ENCODE measurements at places on chromosomes 2 and 18.

- DNase-seq: no peak
Observed at GRCh38 chr2:75222527-75222926, 23.2 kb upstream of the TACR1 start.

- no peak for DNase-seq
Observed at GRCh38 chr18:37900326-37900725, 334.7 kb upstream of the CELF4 start.

GRCh38 chr2:231028889-231029288 is 8.4 kb upstream of the C2orf72 start:
- no peak for DNase-seq

GRCh38 chr2:46368401-46368800 is 71.2 kb downstream of the EPAS1 start:
- no peak for DNase-seq

- DNase-seq: no peak
Observed at GRCh38 chr2:176592216-176592615, 323.0 kb downstream of the MTX2 start.

- DNase-seq: no peak
Observed at GRCh38 chr2:204226305-204226880, 289.8 kb downstream of the ICOS start.

GRCh38 chr2:60354713-60355112 is 198.7 kb downstream of the BCL11A start:
- DNase-seq: no peak

DNA sequence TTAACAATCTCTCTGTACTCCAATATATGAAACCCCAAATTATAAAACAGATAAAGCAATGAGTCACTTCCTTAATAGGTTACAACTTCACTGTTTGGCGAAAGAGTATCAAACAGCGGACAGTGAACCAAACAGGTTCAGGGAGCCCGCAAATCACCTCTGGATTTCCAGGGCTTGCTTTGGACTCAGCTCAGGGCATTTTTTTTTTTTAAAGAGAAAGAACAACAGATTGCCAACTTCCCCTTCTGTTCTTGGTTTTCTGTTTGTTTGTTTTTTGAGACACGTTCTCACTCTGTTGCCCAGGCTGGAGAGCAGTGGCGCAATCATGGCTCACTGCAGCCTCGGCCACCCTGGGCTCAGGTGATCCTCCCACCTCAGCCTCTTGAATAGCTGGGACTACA is 52.7 kb downstream of the ABCB11 start:
- no peak for DNase-seq

DNA sequence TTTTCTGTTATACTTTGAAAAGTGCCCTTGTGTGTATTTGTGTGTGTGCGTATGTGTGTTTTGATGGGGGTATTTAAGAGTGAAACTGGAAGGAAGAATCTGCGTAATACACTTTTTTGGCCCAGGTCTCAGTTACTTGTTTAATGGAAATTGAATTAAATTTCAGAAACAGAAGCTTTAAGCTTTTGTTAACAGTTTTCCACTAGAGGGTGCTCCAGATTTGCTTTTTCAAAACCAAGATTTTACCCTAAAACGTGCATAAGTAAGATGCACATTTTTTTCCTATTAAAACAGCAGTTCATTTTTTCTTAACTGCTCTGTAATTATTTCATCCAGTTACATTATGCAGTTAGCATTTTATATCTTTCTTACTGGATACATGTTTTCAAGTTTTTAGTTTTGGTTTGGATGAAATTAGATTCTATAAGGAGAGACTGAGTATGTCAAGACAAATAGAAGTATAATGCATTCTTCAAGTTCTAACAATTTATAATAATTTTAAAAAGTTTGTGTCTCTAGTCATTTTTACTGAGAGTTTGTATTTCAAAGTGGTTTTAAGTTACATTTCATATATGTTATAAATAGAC is 97.2 kb downstream of the PIK3C3 start:
- peak; percentile 44 for DNase-seq

DNA sequence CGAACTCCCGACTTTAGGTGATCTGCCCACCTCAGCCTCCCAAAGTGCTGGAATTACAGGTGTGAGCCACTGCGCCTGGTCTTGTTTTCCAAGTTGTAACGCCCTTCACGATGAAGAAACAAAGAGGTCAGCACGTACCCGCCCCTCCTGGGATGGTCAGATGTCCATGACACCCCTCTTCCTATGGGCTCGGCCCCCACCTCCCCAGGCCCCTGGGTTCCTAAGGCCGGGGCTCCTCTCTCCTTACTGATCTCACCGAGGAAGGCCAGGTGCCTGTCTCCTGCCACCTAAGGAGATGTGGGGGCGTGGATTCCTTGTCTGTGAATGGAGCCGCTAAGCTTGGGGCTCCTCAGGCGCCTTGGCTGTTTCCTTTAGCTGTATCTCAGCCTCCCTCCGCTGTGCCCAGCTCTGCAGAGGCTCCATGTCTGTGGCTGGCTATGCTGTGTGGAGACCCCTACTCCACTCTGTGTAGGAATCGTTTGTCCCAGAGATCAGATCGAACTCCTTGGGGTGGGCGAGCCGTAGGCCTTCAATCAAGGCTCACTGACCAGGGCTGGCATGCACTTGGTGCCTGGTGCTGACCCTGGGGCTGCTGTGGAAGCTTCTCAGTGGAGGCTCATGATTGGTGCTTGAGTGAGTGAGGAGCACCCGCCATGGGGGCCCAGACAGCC is 8.8 kb downstream of the COLEC11 start:
- DNase-seq: no peak

DNA sequence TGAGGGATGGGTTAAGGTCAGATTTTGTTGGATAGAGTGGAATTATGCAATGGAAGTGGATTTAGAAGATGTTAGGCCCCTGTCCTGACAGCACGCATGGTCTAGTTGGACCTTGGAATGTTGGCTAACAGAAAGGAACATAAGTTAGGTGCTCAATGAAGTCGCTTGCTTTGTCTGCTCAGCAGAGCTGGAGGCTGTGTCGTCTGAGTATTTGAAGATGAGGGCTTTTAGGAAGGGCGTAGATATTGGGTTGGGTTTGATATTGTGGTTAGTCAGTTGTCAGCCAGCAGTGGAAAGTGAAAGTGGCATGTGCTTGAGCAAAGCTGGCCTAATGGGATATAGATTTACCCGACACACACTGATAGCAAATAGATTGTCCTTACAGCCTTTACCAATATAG is 239.3 kb downstream of the PRKCE start:
- no peak for DNase-seq

DNA sequence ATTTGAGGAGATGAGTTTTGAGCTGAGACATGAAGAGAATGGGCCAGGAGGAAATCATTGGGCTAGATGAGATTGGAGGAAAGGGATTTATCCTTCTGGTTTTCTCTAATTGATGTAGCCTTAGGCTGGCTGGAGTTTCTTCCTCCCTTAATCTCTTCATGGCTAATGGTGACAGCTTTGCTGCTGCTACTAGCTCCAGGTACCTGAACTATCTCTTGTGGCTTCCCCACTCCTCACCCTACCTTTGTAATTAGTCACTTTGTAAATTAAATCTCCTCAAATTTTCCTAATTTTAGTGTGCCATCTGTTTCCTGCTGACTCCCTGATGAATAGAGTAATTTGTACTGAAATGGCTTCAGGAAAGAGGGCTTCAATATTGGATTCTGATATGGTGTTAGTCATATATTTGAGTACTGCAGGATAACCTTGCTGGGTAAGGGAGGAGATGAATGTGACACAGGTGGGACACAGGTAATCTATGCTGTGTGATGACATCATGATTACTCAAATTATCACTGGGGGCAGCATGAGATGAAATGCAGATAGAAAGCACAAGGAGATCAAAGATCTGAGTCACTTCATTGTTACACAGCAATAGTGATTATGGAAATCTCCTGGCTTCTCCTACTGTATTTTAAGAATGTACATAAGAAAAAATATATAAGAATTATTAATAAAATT is 1134.1 kb upstream of the DDX18 start:
- DNase-seq: no peak

- DNase-seq: peak; percentile 44
Observed at GRCh38 chr2:108363908-108364225, 13.9 kb upstream of the SULT1C4 start.

GRCh38 chr2:169715379-169716237 is 18.0 kb upstream of the KLHL23 start:
- no peak for DNase-seq

DNA sequence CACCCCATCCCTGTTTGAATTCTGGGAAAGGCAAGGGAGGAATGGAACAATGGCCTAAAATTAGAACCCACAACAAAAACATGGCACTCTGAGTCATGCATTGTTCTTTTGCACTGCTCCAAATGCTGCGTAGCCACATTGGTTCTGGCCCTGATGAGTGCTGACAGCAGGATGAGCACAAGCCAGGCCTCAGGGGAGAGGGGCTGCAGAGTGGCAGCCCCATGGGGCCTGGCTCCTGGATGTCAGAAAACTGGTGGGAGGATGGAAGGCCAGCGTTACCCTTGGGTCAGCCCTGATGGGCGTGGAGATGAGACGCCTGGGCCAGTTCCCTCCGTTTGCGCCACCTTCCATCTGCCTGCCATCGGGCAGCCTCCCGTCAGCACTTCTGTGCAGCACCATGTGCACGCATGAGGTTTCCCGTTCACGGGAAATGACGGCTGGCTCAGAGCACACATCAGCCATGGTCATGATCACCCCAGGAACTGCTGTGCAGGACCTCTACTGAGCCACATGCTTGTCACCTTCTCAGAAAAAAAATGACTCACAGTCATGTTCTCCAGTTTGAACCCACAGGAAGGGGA is 65.6 kb downstream of the CYP26B1 start:
- peak; percentile 84 for DNase-seq

DNA sequence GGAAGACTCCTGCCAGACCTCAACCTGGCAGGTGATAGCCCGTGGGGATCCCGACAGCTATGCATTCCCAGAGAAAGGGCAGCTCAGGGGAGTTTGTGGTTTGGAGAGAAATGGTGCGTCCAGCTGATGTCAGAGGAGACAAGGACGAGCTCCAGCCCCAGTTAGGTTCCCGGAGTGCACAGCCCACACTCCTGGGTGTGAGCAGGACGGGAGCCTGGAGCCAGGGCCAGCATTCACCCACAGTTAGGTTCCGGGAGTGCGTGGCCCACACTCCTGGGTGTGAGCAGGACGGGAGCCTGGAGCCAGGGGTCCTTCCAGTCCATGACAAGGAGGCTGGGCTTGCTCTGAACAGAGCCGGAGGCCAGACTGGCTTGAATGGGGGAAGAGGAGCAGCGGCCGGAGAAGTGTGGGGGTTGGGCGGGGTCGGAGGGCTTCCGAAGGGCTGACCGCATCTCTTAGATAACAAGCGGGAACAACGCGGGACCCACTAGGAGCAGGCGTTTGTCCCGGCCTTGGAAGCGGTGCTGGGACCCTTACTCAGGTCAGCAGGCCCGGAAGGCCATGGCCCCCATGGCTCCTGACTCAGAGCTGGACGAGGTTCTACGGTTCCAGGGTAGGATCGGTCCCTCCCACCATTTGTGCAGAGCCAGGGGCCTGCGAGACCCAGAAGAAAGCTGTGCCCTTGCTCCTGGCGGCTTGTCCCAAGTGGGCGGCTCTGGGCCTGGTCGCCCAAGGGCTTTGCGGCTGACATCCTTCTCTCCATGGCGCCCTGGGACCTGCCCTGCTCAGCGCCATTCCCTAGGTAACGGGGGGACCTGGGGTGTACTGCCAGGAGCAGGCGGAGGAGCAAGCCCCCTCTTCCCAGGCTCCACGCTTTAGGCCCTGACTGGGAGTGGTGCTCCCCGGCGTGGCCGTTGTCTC is 185.6 kb downstream of the RTP5 start:
- DNase-seq: no peak

DNA sequence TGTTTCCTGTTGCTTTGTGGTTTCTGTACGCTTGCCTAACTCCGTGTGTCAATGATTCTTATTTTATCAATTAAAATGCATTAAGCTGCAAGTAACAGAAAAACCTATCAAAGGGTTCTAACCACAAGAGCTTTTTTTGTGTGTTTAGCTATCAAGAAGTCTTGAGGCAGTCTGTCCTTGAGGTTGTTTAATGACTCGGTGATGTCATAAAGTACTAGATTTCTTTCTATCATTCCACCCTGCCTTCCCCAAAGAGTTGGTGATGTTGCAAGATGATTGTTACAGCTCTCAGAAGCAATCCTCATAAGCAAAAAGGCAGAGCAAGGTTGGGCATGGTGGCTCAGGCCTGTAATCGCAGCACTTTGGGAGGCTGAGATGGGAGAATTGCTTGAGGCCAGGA is 51.9 kb upstream of the SPTBN1 start:
- no peak for DNase-seq

GRCh38 chr2:70258532-70258875 is 567 bp downstream of the PCYOX1 start:
- DNase-seq: peak; percentile 8

DNA sequence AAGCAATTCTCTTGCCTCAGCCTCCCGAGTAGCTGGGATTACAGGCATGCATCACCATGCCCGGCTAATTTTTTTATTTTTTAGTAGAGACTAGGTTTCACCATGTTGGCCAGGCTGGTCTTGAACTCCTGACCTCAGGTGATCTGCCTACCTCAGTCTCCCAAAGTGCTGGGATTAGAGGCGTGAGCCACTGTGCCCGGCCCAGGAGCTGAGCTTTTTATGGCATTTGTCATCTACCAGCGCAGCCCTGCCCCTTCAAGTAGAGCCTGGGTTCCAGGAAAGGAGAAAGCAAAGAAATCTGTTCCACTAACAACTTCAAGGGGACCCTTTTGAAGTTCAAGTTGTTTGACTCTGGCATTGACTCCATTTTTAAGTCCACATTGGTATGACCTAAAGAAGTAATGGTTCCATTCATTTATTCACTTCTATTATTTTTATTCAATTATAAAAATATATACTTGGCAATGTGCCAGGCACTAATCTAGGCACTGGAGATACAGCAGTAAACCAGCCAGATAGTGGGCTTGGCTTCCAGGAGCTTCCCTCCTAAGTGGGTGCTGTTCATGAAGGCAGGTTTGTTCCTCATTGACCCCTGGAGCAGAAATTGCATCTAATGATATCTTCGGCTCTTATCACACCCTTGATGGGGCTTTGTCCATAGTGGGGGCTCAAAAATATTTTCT is 8.0 kb upstream of the SFTPB start:
- no peak for DNase-seq

GRCh38 chr2:133082034-133082433 is 412.0 kb upstream of the LYPD1 start:
- DNase-seq: no peak

DNA sequence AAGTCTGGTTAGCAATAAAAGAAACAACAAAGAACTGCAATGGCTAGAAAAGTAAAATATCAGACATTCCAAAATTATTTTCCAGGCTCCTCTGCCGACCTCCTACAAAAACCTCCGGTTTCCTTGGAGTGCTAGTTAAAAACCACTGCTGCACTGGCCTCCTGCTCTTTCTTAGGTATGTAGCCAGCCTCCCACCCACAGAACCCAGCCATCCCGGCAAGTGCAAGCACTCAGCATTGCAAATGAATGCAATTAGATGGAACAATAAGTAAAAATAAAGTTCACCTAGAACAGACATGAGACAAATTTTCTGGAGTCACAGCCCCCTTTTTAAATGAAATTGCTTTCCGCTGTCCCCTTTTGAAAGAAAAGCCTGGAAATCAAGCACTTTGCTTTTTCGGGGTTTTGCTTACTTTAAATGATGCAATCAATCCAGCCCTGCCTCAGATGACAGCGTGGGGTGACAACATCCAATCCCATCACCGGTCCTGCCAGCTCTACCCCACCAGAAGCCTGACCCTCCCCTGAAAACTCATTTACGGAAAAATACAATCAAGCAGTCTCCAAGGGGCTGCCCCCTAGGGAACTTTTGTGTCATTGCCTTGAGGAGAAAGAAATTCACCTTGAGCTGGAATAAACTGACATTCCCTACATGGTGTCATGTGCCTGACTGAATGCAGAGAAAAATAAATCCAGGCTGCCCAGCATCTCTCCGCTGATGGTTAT is 199.8 kb downstream of the EPHA4 start:
- DNase-seq: no peak

GRCh38 chr18:13179566-13180113 is 38.9 kb upstream of the LDLRAD4 start:
- DNase-seq: no peak

GRCh38 chr18:73458186-73458964 is 590.6 kb upstream of the NETO1 start:
- DNase-seq: no peak
